Fibroblast of skin of back (primary cell): ENCODE measurements at places on chromosomes 12 and 14.
A peak's percentile ranks its signal among the peaks of the same experiment; 100 is the strongest.

- no peak for DNase-seq
Observed at GRCh38 chr12:12247584-12247983, 19.3 kb downstream of the LRP6 start.

- no peak for DNase-seq
Observed at GRCh38 chr12:39372929-39373328, 70.0 kb downstream of the KIF21A start.

- peak; percentile 24 for DNase-seq
Observed at GRCh38 chr12:83082690-83083276, 396.1 kb downstream of the TMTC2 start.

DNA sequence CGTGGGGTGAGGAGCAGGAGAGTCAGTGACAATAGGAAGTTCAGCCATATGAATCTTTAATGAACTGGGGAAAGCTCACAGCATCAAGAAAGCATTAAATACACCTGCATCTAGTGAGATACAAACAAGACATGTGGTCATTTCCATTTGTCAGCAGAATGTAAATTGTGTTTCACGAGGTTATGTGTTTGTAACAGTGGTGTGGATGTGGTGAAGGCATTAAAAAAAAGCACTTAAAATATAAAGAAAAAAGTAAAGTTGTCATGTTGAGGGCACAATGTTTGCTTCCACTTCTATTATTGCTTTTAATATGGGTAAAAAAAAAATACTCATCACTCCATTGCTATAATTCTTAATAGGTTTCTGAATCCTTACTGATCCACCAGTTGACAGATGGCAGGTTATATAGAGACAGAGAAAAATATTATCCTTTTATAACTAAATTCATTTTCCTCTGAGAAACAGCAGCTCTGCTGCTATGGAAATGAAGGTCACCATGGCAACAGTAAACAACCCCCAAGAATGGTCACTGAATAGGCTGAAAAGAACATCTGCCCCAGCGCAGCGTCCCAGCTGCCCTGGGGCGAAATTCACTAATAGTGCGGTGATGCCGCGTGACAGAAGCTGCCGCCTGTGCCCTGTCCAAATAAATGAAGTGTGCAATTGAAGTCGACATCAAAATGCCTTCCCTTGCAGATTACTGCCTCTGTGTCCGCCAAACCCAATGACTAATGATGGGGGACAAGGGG lies 226.1 kb downstream of the FOXN3 start:
- no peak for DNase-seq

GRCh38 chr14:21106176-21106497 lies 5.3 kb downstream of the TMEM253 start:
- no peak for DNase-seq

DNA sequence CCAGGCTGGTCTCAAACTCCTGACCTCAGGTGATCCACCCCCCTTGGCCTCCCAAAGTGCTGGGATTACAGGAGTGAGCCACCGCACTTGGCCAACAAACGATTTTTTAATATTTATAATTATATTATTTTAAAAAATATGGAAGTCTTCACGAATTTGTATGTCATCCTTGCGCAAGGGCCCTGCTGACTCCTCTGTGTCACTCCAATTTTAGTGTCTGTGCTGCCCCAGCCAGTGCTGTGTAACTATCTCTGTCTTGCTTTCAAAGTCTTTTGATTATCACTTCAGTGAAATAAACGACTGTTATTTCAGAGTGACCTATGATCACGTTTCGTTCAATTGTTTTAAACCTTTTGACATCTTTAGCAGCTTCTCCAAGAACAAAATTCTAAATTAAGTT lies 13.1 kb upstream of the MMP17 start:
- DNase-seq, result no peak
